ENCODE measurements at places on chromosomes 5 and 9.

- DNase-seq: no peak
Observed at GRCh38 chr5:52453176-52453575, 334.5 kb upstream of the ITGA1 start.

DNA sequence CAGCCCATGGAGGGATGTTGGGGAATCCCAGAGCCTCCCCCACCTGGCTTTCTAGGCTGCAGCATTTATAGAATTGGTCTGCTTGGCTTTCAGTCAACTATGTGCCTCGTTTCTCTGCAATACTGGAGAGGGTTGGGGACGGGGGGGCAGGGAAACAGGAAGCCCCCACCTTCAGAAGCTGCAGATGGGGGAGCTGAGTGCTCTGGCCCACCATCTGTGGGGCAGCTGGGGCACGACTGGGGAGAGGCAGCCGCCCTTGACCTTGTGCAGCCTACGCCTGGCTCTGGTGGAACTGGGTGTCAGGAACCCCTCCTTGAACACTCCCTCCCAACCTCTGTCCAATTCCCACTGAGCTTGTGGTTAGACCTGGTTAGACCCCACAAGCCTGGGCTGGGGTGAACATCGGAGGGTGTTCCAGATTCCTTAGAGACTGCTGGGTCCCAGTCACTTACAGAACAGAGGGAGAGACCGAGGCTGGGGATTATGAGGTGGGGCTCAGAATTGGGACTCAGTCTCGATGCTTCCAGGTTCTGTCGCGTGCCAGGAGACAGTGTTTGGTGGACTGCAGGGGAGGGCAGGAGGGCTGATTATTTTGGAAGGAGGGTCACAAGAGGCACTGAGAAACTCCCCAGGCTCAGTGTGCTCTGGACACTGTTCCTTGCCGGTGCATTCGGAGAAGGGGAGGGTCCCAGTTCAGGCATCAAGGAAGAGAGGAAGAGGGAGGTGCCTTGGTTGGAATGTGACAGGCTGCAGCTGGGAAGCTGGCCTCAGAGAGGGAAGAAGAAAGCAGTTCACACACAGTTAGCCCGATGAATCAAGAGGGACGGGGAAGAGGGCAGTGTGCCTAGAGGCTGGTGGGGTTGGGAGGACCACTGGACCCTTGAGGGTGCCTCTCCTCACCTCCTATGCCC, 25.6 kb downstream of the COL27A1 start:
- DNase-seq: no peak

- DNase-seq: no peak
Observed at GRCh38 chr5:39117401-39117800, 43.2 kb upstream of the RICTOR start.

- DNase-seq: no peak
Observed at GRCh38 chr5:6717247-6717646, 4.0 kb downstream of the TENT4A start.

DNA sequence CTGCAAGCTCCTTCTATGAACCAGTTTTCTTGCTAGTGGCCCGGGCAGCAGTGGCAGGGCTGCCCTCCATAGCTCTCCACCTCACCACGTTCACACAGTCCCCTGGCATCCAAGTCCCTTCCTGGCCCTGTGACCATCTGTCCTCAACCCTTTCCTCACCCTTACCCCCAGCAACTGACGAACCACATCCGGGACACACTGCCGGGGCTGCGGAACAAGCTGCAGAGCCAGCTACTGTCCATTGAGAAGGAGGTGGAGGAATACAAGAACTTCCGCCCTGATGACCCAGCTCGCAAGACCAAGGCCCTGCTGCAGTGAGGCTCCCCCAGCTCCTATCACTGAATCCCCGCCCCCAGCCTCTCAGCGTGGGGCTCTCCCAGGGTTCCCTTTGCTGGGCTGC, 18.8 kb downstream of the DNM1 start:
- DNase-seq: no peak

DNA sequence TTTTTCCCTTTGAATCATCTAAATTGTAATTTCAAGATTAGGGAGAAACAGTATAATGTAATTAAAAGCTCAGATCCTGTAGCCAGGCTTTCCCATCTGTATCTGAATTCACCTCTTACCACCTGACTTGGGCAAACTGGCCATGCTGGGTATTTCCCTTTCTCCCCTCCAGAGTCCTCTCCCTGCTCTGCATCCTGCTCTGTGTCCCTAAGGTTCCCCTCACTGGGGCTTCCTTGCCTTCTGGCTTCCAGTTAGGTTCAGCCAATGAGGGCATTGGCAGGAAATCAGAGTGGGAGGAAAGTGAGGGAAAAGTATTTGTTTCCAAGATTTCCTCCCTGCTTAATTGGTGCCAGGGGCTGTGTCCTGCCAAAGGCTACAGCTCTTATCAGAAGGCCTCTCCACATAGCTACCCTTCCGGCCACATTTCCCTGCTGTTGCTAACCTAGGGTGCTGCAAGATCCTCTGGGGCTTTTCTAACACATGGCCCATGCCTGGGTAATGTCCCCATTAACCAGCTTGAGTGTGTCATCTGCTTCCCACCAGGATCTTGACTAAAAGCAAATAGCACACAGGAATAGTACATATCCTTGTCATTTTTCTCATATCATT, 51.0 kb upstream of the MPDZ start:
- no peak for DNase-seq

- DNase-seq: no peak
Observed at GRCh38 chr5:141602606-141603005, 16.2 kb downstream of the DIAPH1 start.

- no peak for DNase-seq
Observed at GRCh38 chr5:162052676-162053075, 14.9 kb upstream of the GABRG2 start.

DNA sequence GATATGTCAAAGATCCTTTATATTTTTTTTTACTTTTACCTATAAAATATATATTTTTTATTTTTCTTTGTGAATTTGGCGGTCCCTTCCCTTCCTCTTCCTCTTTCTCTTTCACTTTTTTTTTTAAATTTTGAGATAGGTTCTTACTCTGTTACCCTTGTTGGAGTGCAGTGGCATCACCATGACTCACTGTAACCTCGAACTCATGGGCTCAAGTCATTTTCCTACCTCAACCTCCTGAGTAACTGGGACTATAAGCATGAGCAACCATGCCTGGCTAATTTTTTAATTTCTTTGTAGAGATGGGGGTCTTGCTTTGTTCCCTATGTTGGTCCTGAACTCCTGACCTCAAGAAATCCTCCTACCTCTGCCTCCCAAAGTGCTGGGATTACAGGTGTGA, 258.0 kb upstream of the CLINT1 start:
- DNase-seq: no peak

GRCh38 chr5:175264406-175264805, 179.6 kb downstream of the DRD1 start:
- DNase-seq: no peak

GRCh38 chr5:111121926-111122325, 29.8 kb downstream of the WDR36 start:
- no peak for DNase-seq

GRCh38 chr5:76705574-76705973, 10.4 kb upstream of the F2R start:
- DNase-seq: no peak

GRCh38 chr5:159181152-159181551, 28.2 kb downstream of the RNF145 start:
- DNase-seq: no peak

- DNase-seq: no peak
Observed at GRCh38 chr5:44089424-44090144, 299.6 kb downstream of the FGF10 start.

DNA sequence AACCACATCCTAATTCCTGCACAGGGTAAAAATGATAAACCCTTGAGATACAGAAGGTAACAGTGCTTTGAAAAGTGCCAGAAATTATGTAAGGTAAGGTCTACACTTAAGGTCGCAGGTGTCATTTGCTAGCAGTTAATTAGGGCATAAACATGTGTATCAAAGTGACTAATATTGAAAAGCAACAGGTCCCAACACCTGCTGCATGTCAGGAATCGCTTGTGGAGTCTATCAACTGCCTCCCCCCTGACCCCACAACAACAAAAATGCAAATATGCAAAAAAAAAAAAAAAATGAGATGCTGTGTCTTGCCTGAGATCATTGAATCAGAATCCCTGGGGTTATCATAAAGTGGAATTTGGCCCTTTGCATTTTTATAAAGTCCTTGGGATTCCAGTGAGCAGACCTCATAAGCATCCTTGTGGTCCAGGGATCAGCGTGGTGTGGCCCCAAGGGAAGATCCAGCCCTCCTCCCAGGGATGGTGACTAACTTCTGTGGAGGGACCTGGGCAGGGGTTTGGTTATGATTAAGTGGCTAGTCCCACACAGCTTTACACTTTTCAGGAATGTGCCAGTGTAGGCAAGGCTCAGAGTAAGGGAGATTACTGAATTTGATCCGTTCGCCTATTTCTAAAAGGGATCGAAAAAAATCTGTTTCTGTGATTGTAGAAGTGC, 92.5 kb upstream of the TNFSF8 start:
- DNase-seq: no peak

DNA sequence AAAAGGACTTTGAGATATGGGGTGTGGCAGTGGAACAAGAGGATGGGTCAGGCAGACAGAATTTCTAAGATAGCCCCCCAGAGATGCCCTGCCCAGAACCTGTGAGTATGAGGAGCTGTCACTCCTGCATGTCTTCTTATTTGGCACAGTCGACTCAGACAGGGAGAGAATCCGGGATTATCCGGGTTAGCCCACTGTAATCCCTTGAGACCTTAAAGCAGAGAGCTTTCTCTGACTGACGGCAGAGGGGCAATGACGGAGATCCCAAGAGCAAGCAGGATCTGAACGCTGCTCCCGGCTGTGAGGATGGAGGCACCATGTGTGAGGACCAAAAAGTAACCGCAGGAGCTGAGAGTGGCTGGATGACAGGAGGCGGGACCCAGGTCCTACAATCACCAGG, 8.8 kb upstream of the NHP2 start:
- DNase-seq: no peak

- peak; percentile 4 for DNase-seq
Observed at GRCh38 chr9:88949961-88950340, 41.3 kb upstream of the S1PR3 start.

DNA sequence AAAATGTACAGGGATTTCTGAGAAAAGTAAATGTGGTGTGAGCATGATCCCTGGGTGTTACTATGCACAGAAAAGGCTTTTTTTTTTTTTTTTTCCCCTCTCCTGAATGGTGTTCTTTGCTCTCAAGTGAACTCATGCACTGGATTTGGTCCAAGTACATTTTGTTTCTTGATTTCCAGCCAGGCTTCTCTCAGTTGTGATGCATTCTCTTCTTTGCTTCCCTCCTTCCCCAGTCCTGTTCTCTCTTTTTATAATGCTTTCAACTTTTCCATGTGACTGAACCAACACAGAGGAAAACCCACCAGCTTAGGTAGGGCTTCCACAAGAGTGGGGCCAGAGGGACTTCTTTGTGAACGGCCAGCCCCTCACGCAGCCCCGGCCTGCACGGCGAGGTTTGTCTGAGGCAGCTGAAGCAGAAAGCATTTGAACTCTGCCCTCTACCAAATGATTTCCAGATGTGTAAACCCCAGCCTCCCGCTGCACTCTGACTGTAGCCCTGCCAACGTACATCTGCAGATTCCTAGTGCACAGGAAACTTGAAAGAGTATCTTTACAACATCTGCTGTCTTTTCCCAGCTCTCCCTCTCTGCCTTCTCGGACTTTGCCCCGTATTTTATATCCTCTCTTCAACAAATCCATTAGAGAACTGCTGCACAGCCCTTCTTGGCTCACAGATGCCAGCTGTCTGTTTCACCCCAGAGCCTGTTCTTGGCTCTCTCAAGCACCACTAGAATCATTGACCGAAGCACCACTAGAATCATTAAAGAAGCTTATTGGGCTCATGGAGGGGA, 71.8 kb upstream of the CD180 start:
- DNase-seq: no peak

GRCh38 chr5:153816870-153817269, 221.8 kb downstream of the FAM114A2 start:
- no peak for DNase-seq

DNA sequence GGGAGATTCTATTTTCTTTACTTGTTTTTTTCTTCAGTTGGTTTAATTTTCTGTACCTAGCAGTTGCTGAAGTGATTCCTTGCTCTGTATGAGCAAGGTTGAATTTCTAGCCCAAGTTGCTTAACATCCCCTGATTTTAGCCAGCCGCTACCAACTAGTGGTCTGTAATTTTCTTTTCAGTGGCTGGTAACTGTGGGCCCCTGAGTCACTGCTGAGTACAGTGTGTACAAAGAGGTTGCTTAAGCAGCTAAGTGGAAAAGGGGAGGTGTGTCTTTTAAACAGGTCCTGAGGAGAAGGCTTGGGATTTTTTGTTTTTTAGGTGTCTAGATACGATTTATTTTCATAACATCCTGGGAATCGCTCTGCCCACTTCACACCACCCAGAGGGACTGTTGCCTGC, 254.7 kb downstream of the NR3C1 start:
- no peak for DNase-seq

DNA sequence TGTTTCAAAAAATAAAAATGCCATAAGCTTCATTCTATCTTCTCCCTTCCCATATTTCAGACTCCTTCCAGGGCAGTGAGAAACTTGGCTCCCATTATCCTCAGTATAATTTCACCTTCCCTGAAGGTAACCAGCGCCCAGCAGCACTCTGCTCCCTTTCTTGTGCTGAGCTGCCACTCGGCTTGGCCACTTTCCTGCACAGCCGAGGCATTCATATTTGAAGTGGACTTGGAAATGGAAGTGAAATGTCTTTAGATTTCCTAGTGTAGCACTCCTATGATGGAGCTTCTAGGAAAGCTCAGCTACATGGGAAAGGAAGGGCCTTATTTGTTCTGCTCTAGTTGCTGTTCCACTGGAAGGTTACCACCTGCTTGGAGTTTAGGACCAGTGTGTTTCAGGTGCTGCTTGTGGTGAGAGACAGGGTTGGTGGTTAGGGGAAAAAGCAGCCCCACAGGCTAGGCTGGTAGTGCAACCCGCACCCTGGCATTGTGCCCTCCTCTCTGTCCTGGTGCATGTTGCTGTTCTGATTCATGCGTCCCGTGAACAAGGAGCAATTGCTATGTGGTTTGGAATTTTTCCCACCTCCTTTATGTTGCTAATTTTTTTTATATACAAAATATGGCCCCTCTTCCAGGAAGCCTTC, 53.8 kb downstream of the RAD23B start:
- no peak for DNase-seq

GRCh38 chr9:82732928-82733327, 330.0 kb downstream of the RASEF start:
- no peak for DNase-seq

DNA sequence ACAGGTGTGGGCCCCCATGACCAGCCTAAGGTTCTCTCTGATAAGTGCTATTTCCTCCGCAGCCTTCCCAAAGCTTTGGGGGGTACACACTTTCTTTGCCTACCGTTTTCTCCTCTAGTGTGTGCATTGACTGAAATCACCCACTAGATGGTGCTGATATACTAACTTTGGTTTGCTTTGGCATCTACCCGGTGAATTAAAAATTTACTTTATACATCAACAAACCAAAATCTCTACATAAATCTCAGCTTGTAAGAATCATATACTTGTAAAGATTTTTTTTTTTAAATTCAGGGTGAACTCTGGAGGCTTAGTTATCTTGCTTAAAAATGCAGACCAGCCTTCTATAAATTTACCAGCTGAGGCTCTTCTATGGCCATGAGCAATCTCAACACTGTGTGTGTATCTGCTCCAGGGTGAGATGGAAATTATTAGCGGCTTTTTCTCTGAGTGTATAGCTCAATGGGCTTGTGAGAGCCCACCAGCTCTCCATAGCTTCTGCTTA, 475.7 kb upstream of the TNC start:
- no peak for DNase-seq
